Brain (organoid and tissue), 16 donors: ENCODE measurements at places on chromosomes 7 and 10.

DNA sequence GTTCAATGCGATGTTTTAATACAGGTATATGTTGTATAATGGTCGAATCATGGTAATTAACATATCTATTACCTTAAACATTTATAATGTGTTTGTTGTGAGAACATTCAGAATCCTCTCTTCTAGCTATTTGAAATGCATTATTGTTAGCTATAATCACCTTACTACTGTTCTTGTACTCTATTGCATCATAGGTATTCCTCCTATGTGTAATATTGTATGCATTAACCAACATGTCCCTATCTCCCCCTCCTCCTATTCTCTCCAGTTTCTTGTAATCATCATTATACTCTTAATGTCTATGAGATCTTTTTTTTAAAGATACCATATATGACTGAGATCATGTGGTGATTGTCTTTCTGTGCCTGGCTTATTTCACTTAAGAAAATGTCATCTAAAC is 235.2 kb downstream of the ATRNL1 start:
- DNase-seq = no peak

- DNase-seq = no peak
Measured at GRCh38 chr10:87613751-87614150, 45.9 kb upstream of the PAPSS2 start.

DNA sequence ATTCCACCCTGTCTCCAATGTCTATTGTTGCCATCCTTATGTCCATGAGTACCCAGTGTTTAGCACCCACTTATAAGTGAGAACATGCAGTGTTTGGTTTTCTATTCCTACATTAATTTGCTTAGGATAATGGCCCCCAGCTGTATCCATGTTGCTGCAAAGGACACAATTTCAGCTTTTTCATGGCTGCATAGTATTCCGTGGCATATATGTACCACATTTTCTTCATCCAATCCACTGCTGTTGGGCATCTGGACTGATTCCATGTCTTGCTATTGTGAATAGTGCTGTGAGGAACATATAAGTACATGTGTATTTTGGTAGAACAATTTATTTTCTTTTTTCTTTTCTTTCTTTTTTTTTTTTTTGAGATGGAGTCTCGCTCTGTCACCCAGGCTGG is 68.2 kb downstream of the TMEM178B start:
- no peak for DNase-seq

DNA sequence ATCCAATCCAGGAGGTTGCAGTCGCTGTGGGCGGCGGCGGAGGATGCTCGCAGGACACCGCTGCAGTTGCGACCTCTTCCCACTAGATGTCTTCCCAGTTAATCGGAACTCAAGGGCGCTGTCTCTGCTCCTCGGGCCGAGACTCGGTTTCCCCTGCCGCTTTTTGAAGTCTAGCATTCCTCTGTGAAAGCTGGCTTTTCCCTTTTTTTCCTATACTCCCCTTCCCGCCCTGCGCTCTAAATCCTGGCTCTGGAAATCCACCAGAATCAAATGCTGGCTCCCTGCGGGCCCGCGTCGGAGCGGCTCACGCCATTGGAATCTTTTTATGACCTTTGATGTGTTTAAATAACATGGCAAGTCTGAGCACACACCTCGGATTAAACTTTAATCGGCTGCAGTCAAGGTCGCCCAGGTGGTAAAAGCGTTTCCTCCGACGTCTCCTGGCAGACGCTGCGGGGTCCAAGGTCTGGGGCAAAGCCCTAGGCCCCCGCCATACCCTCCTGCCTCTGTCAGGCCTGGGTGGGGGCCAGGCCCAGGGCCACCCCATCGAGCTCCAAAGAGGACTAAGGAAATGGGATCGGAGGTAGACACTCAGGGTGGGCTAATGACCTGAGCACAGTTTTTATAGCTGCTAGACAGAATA is 10.7 kb upstream of the HOXA13 start:
- peak; percentile 80 for DNase-seq

- DNase-seq = no peak
Measured at GRCh38 chr10:33655921-33656320, 321.5 kb upstream of the NRP1 start.

- no peak for DNase-seq
Measured at GRCh38 chr7:132053871-132054270, 497.4 kb upstream of the PODXL start.

DNA sequence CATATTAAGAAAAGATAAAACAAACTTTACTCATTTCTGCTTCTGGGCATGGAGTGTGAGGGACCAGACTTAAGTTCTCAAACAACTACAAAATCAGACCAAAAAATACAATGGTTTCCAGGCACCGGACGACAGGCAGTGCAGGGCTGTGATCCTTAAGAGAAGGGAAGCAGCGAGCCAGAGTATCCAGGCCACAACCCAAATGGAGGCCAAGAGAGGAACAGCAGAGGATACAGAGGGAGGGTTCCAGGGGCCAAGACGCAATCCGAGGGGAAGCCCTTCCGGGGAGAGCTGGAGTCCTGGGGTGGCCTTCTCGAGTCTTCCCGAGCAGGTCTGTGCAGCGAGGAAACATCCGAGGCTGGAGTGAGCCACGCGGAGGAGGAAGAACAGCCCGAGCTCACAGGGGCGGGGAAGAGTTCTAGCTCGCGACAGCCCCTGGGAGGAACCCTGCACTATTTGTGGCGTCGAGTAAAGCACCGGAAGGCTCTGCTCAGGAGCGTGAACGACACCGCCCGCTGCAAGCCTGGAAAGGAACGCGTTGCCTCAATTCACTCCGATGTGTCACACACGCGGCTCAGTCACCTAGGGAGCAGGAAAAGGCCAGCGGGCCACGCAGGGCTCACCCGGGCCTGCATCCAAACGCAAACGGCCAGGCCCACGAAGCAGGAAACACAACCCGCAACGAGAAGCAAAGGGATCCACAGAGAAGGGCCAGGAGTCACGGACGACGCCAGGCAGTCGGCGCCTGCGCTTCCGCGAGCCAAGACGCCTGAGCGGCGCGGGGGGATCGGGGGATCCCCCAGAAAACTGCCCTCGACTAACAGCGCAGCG is 933 bp upstream of the RNF32 start:
- no peak for DNase-seq

DNA sequence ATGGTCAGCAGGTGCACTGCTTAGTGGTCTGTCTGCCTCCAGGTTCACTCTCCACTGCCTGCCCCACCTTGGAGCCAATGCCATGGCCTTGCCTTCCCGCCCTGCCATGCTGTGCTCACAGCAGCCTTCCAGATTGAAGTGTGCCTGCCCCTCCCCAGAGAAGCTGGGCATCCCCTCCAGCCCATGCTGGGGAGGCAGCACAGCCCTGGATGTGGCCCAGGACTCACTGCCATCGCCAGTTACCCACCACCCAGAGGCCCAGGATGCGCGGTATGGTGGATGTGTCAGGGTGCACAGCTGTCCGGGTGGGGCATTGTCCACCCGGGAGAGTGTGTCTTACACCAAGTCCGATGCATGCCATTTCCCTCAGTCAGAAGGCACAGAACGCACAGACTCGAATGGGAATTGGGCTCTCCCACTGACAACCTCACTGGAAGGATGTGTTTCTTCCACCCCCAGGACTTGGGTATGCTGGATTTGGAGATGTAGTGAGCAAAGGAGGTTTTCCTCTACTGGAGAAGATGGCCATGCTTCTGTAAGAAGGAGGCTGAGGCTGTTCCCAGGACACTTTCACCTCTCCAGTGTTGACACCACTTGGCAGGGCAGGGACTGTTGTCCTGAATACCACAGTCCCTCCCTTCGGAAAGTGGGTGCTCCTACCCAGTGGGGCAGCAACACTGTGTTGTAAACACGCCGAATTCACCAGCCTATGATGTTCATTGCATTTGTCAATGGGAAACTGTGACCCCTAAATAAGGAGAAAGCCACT is 122.0 kb downstream of the ADARB2 start:
- DNase-seq = no peak

GRCh38 chr7:120725376-120726039 is 132.4 kb downstream of the TSPAN12 start:
- peak; percentile 79 for DNase-seq

GRCh38 chr7:31957090-31957720 is 113.0 kb downstream of the PDE1C start:
- no peak for DNase-seq
